ENCODE measurements at places on chromosomes 3 and 15.

GRCh38 chr3:51375571-51375970 is 9.5 kb upstream of the MANF start:
- DNase-seq: no peak

- DNase-seq: peak; percentile 45
These were observed at the start of gene CTSH for GRCh38 chr15:78944669-78945407. Gene CTSH, minus strand, starts transcription at chr15:78945046. Its CDS starts 65 bp downstream, at chr15:78944981.

DNA sequence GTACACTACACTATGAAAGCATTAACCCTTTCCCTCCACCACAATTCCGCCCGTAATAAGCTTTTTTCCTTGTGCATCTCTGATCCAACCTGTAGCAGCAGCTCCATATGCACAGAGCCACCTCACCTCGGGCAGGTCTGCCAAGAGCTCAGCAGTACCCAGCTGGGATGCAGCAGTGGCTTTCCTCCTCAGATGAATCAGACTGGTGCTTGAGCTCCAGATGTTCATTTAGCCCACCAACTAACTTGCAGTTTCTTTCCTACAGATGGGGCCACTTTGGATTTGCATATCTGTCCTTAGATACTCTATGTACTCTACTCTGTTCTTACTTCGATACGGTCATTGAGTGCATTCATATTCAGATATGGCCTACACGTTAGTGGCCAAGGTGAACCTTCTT is 14.8 kb upstream of the FSIP1 start:
- no peak for DNase-seq

DNA sequence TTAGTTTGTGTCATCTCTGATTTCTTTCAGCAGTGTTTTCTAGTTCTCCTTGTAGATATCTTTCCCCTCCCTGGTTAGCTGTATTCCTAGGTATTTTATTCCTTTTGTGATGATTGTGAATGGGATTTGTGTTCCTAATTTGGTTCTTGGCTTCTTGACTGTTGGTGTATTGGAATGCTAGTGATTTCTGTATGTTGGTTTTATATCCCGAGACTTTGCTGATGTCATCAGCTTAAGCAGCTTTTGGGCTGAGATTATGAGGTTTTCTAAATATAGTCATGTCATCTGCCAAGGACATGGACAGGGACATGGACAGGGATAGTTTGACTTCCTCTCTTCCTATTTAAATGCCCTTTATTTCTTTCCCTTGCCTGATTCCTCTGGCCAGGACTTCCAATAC is 35.8 kb downstream of the MYO9A start:
- no peak for DNase-seq

- no peak for DNase-seq
These were observed 15.8 kb upstream of the ABHD17C start for GRCh38 chr15:80679167-80679803.

DNA sequence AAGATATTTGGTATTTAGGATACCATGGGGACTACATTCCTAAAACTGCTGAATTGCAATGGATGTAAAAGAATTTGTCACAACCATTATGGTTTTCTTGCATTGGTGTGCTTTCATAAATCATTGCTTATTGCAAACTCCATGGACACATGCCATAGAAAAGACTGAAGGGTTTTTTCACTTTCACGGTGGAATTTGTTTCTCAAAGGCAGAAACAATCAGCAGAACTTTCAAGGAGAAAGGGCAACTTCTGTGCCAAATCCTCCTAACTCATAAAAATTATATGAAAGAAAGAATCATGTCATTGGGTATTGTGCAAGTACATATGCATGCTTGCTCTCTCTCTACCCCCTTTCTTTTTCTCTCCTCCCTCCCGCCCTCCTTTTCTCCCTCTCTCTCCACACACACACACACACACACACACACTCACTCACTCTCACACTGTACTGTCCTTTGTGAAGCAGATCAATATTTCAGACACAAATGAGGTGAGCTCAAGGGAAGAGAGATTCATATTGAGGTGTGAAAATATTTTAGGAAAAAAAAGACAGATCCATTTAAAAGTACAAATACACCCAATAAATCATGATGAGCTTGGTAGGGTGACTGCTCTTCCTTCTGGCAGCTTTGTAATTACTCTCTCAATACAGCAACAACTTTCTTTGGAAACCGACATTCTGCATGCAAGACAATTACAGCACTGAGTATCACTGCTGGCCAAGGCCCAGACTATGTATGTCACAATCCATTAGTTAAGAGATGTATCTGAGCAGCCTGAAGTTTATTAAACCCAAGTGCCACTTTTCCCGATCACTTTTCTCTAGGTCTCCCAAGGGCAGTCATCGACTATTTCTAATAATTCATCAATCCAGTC is 492.6 kb downstream of the TUSC7 start:
- DNase-seq: no peak

DNA sequence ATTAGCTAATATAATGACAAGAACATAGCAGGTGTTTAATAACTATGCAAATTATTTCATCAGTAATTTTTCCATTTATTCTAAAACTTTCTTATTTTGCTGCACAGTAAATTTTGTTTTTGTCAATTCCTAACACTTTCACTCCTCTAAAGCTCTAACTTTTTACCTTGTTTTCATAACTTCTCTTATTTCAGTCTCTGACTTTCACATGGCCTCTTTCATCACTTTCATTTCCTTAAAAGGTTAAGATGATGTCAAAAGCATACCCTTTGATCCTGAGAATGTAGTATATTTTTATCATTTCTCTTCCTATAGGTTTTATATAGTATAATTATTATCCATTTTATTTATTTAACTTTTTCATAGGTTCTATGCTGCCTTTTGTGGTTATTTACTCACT is 1325.8 kb upstream of the ALCAM start:
- no peak for DNase-seq

GRCh38 chr3:10344147-10344943 is 23.4 kb upstream of the SEC13 start:
- no peak for DNase-seq

DNA sequence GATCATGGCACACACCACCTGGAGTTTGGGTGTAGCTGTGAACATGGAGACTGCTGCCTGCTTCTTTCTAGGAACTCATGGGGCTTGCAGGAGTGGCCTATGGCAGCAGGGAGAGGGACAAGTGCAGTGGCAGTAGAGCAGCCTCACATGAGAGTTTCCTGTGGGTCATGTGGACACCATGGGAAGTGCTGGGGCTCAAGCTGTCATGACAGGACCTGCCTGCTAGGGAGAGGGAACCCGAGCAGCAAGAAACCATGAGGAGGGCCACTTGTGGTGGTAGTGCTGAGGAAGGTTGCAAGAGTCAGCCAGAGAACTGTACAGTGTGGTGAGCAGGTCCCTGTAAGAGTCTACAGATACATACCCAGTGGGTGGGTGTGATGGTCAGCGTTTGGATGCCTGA is 73.8 kb upstream of the MRPS22 start:
- no peak for DNase-seq

DNA sequence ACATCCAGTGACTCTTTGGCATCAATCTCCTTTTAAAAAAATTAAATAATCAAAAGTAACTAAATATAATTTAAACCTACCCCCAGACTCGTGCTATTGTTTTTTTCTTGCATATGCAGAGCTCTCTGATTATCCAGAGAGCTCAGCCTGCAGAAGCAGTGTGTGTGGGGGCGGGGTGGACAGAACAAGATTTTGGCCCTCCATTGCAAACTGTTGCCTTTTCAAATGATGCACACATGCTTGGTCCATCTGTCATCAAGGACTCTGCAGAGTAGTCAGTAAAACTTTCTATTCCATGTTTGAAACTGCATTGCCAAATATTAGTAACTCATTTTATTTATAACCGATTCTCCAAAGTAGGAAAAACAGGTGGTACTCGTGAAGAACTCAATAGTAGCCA is 28.6 kb upstream of the STXBP5L start:
- no peak for DNase-seq

- DNase-seq: no peak
These were observed 224.7 kb upstream of the SATB1 start for GRCh38 chr3:18649666-18650363.

- DNase-seq: no peak
These were observed 81.3 kb downstream of the MTHFS start for GRCh38 chr15:79815468-79815867.

DNA sequence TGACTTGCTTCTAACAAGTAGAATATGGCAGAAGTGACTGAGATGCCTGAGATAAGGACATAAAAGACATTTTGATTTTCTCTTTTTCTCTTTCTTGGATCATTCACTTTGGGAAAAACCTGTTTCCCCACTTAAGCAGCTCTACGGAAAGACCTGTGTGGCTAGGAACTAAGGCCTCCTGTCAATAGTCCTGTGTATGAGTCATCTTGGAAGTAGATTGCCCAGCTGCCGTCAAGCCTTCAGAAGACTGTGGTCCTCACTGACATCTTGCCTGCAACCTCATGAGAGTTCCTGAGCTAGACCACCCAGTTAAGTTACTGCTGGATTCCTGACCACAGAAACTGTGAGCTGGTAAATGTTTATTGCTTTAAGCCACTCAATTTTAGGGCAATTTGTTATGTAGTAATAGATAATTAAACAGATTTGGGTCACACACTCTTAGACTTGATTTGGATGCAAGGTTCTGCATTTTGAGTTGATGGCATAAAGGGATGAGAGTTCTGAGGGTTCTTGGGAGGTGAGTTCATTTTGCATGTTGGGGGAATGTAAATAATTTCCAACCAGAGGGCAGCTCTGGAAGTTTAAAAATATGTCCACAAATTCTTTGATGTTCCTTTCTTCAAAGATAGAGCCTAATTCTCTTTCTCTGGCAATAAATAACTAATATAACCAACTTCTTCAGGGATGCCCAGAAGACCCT is 229.2 kb downstream of the SQOR start:
- DNase-seq: no peak

DNA sequence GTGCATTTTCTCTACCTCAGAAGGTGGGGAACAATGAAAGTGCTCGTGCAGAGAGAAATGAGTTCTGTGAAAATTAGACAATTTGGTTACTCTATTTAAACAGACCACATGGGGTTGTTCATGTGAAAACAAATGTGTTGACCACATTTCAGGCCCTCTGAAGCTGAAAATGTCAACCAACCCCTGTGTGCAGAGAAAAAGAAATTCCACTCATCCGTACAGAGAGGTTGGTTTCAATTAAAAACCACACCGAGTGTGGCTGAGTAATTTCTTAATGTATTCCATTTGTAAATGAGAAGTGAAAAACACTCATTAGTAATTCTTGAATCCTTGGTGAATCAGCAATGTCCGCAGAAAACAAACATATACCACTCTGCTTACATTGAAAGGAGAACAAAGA is 46.9 kb upstream of the SLC7A14 start:
- DNase-seq: no peak

DNA sequence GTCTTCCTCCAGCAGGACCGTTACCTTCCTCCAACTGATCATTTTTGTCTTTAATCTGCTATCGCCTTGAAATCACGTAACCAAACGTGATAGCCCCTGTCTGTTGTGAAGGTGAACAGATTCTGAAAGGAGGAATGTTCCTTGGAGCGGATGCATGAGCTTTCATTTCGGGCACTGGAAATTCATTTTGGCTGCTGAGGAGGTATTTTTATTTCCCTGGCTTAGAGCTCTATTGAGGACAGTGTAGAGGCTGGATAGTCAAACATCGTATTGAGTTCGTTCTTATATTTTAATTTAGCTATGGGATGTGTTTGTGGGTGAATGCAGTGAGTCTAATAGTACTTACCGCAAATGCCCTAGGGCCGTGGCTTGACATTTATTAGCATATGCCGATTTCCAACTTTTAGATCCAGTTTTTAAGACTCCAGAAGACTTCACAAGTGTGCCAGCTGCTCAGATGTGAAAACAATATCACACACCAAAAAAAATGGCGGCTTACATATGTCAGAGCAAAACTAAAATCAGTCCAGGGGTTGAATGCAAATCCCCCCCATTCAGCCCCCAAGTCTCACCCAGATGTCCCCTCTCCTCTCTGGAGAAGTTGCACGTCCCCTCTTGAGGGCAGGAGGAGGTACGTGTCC is 22.1 kb downstream of the CPN2 start:
- no peak for DNase-seq

- no peak for DNase-seq
These were observed 141.1 kb downstream of the GHSR start for GRCh38 chr3:172307141-172307560.

DNA sequence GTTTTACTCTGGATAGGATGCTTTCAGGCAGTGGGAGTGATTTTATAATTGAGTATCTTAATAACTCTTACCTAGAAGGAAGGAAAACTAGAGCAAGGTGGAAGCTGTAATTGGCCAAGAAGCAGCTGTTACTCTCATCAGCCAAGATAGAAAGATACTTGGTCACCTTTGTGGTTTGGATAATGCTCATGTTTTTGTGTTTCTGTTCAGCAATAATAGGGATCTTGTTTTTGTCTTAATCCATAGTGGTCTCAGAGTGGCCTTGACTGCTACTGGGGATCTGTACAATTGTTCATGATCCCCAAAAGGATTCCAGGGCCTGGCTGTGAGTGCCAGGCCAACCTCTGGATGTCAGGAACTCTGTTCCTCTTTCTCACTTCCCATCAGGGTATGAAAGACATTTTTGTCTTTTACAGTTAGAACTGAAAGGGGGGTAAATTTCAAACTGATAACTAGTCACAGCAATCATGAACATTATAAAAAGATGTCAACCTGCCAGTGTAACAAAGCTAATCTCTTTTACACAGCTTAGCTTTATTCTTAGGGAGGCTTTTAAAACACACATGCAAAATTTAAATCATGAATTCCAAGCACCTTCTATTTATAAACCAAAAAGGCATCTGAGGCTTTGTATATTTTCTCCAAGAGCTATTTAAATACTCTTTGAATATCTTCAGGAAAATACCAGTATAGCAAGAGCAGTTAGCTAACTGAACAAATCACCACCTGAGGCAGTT is 6.0 kb downstream of the UBL7 start:
- no peak for DNase-seq

DNA sequence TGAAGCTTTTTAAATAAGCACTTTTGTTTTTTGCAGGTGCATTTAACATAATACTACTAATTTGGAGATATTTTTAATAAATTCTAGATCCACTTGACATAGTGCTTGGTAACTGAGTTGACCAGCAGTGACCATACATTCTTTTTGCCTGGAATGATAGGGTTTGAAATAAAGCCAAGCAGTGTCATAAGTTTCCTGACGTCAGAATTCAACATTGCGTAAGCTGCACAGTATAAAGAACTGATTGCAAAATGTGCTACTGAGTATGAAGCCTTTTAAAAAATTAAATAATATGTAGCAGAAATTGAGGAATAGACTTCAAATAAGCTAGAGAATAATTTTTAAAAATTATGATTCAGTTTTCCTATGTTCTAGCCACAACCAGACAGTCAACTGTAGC is 454.6 kb upstream of the ARPP21 start:
- DNase-seq: no peak

GRCh38 chr3:136473716-136474326 is 223.7 kb downstream of the PCCB start:
- DNase-seq: peak; percentile 9

DNA sequence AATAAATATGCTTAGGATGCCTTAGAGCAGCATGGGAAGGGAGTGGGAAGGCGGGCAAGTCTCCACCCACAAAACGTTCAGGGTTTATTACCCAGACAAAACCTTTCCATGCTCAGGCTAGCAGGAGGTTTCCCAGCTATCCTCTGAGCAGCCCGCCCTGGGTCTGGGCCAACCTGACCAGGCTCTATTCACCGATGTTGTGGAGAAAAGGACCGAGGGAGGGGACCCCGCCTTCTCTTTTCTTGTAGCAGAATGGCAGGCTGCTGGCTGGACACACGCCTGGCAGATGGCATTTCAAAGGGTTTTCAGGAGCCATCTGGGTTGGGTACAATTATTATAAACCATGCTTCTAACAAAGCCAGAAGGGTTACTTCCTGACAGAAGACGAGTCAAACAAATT is 540.9 kb downstream of the MAGI1 start:
- DNase-seq: no peak

Data from HS-27A (cell line).